CD8-positive, alpha-beta memory T cell (primary cell): ENCODE measurements at places on chromosomes 6 and 20.
A peak's percentile ranks its signal among the peaks of the same experiment; 100 is the strongest.

DNA sequence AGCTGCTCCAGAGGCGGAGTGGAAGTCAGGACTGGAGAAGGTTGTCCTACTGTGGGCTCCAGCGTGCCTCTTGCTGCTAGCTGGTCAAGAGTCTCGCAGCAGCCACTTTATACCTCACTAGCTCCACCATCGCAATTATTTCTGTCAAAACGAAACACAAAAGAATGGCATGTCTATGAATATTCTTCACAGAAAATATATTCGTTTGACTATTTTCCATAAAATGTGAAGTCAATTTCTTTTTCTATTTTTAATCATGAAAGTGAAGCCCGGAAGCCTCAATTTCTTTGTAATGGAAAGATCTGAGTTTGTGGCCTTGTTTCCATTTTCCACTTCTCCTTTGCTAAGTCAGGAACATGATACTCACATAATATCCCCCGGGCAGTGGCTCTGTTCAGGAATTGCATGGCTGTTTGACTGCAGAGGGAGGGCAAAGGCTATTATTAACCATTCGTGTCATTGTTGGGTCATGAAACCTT, 51.7 kb downstream of the DTD1 start:
- DNase-seq, result no peak

- no peak for DNase-seq
Measured at GRCh38 chr6:11672256-11672655, 106.3 kb downstream of the ADTRP start.

DNA sequence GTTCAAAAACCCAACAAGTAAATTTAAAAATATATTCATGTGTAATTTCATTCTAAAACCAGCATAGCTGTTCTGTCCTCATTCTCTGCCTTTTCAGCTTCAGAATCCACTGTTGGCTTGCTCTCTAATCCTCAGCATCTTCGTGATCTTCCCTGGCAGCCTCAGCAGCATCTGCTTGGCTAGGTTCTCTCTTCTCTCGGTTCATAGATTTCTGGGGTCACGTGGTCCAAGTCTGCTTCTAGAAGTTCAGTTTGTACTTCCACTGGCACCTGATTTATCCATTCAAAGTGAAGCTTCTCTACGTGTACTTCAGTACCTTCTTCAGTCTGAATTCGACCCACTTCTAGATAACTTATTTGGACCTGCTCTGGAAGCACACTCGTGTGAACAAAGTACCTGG, 245.7 kb downstream of the EPM2A start:
- no peak for DNase-seq

DNA sequence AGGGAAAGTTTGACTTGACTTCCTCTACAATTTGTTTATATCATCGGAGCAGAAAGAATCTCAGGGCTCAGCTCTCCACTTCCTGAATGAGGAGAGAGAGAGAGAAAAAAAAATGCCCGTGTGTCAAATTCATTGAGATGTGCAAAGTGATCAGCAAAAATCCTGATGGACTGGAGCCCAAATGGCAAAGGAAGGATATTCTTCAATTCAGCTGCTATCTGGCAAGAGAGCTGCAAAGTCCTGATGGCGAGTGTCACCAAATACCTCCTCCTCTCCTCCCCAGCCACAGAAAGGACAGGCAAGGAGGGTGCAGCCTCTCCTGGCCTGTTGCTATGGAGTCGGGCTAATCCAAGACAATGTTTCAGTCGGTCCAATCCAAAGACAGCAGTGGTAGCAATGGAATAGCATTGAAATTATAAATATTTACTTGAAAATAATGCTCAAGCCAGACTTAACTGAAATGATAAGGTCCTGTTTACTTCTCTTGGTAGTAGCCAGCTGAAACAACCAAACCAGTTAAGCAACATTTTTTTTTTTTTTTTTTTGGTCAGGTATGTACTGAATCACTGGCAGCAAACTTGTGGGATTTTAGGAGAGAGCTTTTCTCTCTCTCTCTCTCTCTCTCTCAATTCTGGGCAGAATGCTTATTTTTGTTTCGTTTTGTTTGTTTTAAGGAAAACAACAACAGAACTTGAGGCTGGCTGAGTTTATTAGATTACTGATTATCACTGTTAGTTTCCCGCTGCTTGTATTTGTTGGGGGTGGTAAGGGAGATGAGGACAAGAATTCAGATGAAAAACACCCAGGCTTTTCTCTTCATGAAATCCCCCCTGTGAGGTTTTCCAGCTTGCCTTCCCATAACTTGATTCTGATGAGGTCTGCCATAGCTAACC, 204.2 kb downstream of the BCAS1 start:
- DNase-seq, result no peak

- DNase-seq, result no peak
Measured at GRCh38 chr6:8441452-8441851, 6.1 kb upstream of the SLC35B3 start.

DNA sequence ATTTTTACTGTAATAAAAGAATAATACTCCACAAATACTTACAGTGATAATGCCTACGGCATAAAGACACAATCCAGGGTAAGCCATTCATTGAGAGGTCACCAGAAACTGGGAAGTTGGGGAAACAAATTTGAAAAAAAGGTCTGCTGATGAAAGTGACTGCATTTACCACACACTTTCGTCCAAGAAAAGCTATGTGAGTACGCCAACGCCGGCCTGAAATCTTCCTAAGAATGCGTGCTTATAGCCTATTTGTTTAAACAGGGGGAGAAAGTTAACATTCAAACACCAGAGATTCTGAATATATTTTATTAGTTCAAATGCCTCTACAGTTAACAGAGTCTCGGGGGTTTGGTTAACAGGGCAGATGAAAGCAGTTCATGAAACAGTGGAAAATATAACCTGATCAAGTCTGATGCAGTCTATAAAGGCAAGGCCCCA, 657 bp upstream of the LTV1 start:
- no peak for DNase-seq

DNA sequence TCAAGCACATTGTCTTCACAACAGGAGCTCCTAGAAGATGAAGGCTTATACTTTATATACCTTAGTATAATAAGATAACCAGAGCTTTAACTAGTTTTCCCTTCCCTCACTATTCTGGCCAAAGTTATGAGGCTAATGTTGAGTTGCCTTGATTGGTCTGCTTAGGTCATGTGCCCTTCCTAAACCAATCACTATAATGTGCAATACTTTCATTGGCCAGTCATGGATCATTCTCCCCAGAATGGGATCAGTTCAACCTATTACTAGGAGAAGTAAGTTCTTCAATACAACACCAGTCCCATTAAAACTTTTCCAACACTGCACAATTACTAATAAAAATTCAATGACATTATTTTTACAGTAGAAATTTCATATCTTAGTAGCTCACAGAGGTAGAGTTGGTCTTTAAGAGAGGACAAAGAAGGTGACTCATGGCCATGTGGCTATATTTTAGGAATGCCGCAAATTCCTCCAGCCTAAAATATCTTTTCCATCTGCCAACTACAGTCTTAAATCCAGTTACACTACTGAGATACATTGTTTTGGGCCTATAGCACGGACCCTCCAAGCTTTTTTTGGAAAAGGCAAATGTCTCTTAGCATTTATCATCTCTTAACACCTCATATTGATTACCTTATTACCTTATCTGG, 12.5 kb upstream of the POU3F2 start:
- DNase-seq, result no peak

- DNase-seq, result no peak
Measured at GRCh38 chr6:142318714-142319113, 16.9 kb downstream of the ADGRG6 start.

- no peak for DNase-seq
Measured at GRCh38 chr6:119328892-119329793, 20.4 kb downstream of the MAN1A1 start.

DNA sequence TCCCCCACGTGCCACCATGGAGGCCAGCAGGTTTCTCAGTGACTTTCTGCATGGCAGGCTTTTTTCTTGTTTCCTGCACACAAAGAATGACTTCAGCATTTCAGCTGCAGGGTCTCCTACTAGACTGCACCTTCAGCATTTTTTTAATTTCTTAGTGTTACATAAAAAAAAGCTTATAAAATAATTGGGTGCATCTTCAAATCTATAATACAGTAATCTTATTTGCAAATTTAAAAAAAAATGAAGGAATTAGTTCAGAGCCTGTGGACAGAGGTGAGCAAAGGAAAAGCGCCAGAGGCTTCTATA, 57.6 kb downstream of the FAM50B start:
- no peak for DNase-seq

- DNase-seq, result no peak
Measured at GRCh38 chr6:14873101-14873500, 372.8 kb upstream of the JARID2 start.

GRCh38 chr6:82129797-82130196, 117.7 kb downstream of the IBTK start:
- no peak for DNase-seq

DNA sequence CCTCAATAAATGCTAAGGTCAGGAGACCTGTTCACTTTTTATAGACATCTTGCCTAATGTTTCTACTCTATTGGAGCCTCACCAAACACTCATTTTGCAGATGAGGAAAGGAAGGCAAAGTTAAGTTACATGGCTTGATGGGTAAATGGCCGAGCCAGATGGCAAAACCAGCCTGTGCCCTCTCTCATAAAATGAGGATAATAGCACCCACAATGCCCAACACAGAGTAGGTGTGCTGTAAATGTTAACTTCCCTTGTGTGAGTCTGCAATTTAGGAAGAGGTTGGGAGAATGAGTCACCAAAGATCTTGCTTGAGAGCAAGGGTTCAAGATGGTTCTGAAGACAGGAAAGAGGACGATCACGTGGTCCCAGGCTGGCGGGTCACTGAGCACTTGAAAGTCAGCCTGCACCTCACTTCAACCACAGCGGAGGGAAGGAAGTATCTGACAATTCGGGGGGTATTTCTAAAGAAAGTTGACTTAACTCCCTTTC, 3.3 kb downstream of the KCNK5 start:
- DNase-seq, result peak; percentile 38

GRCh38 chr20:11906626-11907480, 10.8 kb upstream of the BTBD3 start:
- no peak for DNase-seq

GRCh38 chr6:149508485-149508884, 23.7 kb upstream of the ZC3H12D start:
- DNase-seq, result peak; percentile 65

- no peak for DNase-seq
Measured at GRCh38 chr6:144659202-144660182, 374.4 kb downstream of the UTRN start.

DNA sequence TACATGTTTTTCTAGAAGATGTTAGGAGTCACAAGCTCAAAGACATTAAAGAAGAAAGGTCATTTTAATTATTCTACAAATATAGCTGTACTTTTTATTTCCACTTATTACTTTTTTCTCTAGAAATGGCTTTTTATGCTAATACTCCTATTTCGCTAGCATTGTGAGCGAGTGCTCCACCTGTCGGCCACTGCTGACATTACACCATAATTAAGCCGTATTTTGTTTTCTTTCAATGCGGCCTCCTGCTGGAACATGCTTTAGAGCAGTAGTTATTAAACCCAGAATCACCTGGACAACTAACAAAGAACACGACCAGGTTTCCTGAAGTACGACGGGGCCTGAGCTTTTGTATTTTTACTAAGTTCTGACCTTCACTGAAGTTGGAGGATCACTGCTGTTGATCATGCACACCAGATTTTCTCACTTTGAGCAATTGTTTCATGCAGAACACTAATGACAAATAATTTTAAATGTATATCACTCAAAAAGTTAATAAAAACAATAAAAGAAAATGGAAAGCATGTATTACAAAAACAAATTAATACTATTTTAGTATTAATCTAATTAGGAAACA, 74.1 kb upstream of the PAK5 start:
- peak; percentile 49 for DNase-seq

GRCh38 chr6:133644548-133644891, 244.4 kb upstream of the TCF21 start:
- no peak for DNase-seq

DNA sequence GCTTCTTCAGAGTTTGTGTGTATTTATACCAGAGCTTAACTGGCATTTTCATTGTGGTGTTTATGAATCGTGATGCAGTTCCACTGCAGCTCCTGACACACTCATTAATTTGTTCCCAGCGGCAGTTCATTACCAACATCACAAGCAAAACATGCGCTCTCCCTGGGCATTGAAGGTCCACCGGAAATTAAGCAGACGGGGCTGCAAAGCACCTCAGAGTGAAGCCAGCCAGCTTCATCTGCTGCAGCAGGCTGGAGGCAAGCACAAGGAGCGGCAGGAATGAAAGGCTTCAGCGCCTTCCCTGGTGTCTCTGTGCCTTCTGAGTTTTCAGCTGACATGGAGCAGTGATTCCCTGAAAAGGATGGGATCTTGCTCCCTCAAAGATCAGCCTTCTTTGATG, 246.0 kb upstream of the SPTLC3 start:
- no peak for DNase-seq

- DNase-seq, result no peak
Measured at GRCh38 chr6:79134699-79135474, 56.8 kb upstream of the PHIP start.

DNA sequence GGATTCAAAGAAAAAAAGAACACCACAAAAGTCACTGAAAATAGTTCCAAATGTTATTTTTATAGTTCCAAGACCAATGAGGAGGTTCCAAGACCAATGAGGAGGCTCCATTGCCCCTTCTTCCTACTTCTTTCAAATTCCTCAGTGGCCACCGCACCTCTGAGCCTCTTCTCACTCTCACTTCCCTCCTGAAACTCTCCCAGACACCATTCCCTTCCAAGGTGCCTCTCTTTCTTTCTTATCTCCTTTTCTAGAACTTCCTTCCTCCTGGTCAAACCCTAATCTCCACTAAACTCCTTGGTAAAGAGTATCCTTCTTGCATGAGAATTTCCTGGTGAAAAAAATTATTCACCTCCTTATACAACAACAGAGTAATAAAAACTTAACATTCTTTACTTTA, 20.4 kb upstream of the MCUR1 start:
- DNase-seq, result no peak

- no peak for DNase-seq
Measured at GRCh38 chr6:159973406-159973805, 4.5 kb downstream of the IGF2R start.

- DNase-seq, result no peak
Measured at GRCh38 chr6:32613475-32613874, 23.7 kb upstream of the HLA-DQA1 start.

GRCh38 chr20:32648761-32649650, 24.7 kb downstream of the C20orf203 start:
- DNase-seq, result no peak

DNA sequence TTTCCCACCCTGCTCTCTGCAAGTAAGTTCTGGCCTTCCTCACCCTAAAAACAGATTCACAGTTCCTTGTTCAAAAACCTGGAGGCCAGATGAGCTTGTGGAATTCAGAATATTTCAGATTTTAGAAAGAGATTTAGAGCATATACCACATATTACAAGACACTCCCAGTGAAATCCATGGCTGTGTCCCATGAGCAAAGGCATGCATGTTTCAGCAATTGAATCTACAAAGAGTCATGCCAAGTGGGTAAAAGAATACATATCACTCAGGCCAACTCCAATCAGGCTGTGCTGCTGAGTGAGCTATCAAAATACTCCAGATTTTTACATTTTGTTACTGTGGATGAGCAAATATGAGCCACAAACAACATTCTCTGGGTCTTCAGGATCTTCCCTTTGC, 10.2 kb upstream of the NEDD9 start:
- DNase-seq, result no peak
